ENCODE measurements at places on chromosomes 6 and 20.

DNA sequence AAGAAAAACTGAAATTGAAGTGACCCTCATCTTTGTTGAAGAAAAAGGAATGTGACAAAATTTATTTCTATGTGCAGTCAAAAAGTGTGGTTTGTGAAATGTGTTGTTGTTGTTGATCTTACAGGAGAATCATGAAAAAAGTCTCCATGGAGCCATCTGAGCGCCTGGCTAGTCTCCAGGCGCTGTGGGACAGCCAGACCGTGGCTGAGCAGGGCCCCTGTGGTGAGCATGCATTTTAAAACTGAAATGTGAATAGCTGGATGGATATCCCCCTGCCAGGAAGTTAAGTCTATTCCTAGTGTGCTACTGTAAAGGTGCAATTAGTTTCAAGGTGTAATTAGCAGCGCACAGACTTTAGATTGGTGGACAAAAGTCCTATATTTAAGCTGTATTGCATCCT is 170.6 kb downstream of the CARMIL1 start:
- no peak for DNase-seq

GRCh38 chr6:11386323-11386722 is 151.2 kb upstream of the TMEM170B start:
- DNase-seq = no peak

DNA sequence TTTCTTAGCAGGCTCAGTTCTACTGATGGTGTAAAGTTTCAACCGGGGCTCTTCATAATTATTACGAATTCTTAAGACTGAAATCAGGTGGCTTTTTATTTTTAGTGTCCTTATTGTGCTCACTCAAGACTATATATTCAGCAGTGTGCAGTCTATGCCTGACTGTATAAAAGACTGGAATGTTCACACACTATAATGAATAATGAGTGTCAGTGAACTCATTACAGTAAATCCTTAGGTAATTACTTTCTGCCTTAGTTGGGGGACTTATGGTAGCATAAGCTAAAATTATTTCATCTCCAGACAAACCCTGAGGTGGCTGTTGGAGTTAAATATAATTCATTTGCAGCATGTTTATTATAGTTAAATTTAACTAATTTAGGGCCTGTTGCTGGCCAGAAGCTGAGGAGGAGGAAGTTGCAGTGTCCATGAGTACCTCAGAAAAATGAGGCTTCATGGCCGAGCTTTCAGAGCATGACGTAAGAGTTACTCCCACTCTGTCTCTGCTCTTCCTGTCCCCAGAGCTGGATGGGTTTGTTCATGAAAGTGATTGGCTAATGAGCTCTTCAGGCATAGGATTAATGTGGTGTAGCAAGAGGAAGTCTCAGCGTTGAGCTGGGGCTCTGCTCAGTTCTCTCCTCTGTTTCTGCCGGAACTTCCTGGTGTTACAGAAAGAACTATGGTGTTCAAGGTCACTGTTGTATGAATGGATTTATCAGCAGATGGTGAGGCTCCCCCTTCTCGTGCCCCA is 335.7 kb downstream of the NRN1 start:
- DNase-seq = no peak

- no peak for DNase-seq
Measured at GRCh38 chr6:33170176-33171015, 21.9 kb downstream of the COL11A2 start.

GRCh38 chr6:22717915-22718314 is 148.5 kb downstream of the HDGFL1 start:
- no peak for DNase-seq

DNA sequence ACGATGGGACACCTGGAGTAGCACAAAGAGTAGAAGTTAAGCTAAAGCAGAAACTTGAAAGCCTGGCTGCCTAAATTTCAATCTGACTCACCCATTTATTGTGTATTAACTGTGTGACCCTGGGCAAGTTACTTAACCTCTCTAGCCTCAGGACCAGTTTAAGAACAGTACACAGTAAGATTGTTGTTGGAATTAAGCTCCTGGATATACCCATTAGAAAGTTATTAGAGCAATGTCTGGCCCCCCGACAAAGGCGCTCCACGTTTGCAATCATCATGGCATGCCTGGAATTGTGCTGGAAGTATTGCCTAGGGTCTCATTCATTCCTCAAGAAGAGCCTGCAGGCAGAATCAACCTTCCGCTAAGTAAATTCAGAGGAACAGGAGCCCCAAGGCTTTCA is 1.4 kb downstream of the SDC4 start:
- DNase-seq = no peak
